ENCODE measurements at places on chromosomes 5 and 9.
A peak's percentile ranks its signal among the peaks of the same experiment; 100 is the strongest.

GRCh38 chr9:34999576-34999975, 10.0 kb downstream of the DNAJB5 start:
- peaks cover 22% of the 10 kb centered on the region for H3K36me3 ChIP-seq
- no peak overlapping the region for H3K4me3 ChIP-seq
- DNase-seq = no peak
- H3K4me1 ChIP-seq = peaks cover 38% of the 10 kb centered on the region
- no peaks in the 10 kb centered on the region for H3K27me3 ChIP-seq

DNA sequence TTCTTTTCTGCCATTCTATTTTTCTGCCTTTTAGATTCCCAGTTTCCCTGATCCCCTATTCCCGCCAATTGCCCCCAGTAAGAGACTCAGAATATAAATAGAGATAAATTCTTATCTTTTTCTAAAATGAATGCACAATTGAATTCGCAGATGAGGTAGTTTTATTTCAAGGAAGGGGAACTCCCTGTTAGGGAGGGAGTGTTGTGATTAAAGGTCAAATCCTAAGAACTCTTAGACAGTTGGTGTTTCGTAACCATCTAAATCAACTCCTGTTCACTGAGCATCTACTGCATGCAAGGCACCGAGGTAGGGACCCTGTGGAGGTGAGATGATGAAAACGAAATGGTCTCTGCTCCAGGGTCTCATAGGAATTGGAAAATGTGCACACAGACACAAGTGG, 7.7 kb upstream of the MAP3K1 start:
- H3K36me3 ChIP-seq = no peaks in the 10 kb centered on the region
- H3K4me3 ChIP-seq = no peak overlapping the region
- H3K4me1 ChIP-seq = no peaks in the 10 kb centered on the region
- DNase-seq = no peak
- no peak overlapping the region for H3K27ac ChIP-seq
- H3K27me3 ChIP-seq = no peaks in the 10 kb centered on the region

DNA sequence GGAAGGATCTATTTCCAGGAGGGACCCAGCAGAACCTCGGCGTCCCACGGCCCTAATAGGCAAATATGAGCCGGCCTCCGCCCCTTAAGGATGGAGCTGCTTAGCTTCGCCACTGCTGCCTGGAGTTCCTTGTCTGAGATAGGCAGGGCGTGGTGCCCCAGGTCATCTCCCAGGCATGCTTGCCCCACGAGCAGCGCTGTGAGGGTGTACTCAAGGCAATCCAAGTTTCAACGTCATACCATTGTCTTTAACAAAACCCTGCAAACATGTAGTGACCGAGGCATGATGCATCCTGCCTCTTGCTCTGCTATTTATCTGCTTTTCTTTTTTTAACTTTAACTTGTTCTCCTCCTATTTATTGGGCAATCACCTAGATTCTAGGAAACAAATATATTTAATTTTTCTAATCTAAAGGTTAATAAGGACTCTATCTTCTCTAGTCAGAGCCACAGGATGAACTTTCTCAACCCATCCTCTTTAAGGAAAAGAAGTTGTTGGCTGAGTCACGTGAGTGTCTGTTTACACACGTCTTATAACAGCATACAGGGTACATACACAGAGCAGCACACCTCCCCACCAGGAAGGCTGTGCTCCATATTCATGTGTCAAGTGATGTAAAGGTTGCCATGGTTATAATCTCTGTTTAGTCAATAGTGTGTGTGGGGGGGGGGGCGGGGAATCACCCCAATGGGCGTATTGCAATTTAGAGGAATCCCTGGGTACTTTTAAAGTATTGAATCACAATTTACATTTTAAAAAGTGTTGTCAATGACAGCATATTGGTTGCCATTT, 27.3 kb upstream of the ZSWIM6 start:
- H3K4me1 ChIP-seq = peaks cover 32% of the 10 kb centered on the region
- peak overlapping the region; percentile 23 for H3K4me3 ChIP-seq
- no peaks in the 10 kb centered on the region for H3K27me3 ChIP-seq
- peak; percentile 18 for DNase-seq

DNA sequence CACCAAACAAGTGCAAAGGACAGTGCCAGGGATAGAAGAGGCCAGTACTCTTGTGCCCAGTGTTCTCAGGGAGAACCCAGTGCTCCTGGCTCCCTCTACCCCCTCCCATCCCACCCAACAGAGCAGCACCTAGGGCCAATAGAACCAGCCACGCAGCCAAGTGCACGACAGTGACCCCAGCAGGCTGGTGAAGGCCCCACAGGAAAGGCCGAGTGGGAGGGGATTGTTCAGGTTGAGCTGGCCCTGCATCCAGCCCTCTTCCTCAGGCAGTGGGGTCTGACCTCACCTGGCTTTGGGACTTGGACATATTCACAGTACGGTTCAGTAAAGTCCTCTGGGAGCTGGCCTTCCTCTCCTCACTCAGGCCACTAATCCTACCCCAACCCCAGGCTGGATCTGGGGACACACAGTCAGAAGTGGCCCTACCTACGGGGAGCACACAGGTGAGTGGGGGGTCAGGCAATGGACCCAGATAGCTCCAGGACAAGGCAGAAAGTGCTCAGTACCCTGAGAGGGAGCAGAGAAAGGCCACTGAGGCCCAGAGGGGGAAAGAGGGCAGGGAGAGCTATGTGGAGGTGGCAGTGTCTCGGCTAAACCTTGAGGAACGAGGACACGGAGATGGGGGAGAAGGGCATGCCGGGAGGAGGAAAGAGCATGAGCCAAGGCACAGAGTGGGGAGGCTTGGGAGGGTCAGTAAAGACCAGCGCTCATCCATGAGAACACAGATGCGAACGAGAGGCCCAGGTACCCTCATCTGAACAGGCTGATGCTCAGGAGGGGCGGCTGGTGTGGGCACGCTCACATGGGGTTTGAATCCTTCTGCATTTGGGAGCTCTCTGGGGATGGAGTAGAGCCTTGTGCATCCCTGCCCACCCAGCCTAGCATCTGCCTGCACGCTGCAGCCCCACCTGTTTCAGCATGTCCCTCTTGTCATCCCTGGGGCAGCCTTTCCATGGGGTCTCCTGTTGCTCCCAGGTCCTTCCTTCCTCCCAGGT, 25.6 kb downstream of the POLR1E start:
- no peak overlapping the region for H3K27ac ChIP-seq
- no peak overlapping the region for H3K4me3 ChIP-seq
- no peaks in the 10 kb centered on the region for H3K4me1 ChIP-seq

DNA sequence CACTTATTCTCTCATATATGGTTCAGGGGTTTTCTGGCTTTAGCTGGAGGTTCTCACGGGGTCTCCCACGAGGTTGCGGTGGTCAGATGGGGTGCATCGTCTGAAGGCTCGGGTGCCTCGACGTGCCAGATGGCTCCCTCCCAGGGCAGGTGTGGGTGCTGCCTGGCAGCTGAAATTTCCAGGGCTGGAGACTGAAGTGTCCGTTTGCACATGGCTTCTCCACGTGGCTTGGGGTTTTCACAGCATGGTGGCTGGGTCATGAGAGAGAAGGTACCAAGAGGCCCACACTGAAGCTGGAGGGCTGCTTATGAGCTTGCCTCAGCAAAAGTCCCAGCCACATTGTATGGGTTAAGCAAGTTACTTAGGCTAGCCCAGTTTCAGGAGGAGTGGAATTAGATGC, 218.6 kb downstream of the AGTPBP1 start:
- H3K27me3 ChIP-seq = peaks cover 39% of the 10 kb centered on the region
- DNase-seq = no peak
- no peaks in the 10 kb centered on the region for H3K36me3 ChIP-seq
- peak overlapping the region; percentile 85 for H3K27ac ChIP-seq
- H3K4me1 ChIP-seq = peaks cover 48% of the 10 kb centered on the region

DNA sequence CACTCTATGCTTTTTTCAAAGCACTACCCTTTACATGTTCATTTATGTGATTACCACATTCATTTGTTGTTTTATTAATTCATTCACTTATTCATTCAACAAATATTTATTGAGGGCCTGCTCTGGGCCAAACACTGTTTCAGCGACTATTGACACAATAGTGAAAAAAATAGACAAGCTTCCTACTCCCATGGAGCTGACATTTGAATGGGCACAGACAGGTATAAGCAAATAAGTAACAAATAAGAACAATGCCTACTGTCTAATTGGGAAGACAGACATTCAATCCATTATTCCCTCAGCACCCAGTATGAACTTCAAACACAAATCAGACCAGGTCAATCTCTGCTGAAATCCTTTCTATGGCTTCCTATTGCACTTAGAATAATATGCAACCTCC, 156.9 kb upstream of the NR3C1 start:
- H3K27me3 ChIP-seq = no peaks in the 10 kb centered on the region
- H3K27ac ChIP-seq = no peak overlapping the region
- H3K36me3 ChIP-seq = no peaks in the 10 kb centered on the region
- peaks cover 26% of the 10 kb centered on the region for H3K4me1 ChIP-seq

DNA sequence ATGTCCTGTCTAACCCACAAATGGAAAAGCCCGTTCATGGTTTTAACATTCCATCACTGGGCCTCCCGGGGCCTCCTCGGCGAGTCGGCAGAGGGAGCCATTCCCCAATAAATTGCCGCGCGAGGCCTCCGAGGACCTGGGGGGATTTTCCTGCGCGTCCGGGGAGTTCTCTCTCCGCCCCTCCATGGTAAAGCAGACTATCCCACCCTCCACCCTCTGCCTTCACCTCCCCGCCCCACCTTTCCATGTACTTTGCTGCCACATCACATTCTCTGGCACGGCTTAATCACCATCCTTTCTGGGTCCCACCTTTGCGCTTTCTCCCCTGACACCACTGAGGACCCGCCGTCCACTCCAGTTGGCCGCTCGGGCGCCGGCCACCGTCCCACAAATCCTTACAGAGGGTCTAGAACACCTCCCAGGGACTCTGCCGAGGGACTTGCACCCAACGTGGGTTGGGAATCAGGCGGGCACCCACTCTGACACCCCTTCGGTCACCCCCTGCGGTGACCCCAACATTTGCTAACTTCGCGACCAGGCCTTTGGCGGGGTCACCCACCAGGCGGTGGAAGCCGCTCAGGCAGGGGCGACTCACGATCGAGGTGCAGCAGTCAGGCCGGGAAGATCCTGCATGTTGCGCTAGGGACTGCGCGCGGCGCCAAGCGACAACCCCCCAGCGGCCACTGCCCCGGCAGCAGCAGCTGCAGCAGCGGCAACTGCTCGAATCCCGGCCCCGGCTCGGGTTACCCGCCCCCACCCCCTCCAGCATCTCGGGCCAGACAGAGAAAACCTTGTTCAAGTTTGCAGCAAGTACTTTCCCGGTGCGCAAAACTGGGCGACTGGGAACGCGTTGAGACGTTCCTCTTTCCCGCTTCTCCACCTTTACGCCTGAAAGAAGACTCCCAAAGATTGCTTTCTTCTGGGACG, at the start of gene MEGF10:
Gene MEGF10 (plus strand): TSS at position 778 of the 927 bp plus-strand sequence. CDS start 40,513 bp downstream, outside the sequence.
- H3K4me1 ChIP-seq = peaks cover 11% of the 10 kb centered on the region
- no peak within 1 kb of the TSS for H3K27ac ChIP-seq
- H3K36me3 ChIP-seq = no peaks in the 10 kb centered on the region
- H3K27me3 ChIP-seq = peaks cover 76% of the 10 kb centered on the region
- no peak for DNase-seq

DNA sequence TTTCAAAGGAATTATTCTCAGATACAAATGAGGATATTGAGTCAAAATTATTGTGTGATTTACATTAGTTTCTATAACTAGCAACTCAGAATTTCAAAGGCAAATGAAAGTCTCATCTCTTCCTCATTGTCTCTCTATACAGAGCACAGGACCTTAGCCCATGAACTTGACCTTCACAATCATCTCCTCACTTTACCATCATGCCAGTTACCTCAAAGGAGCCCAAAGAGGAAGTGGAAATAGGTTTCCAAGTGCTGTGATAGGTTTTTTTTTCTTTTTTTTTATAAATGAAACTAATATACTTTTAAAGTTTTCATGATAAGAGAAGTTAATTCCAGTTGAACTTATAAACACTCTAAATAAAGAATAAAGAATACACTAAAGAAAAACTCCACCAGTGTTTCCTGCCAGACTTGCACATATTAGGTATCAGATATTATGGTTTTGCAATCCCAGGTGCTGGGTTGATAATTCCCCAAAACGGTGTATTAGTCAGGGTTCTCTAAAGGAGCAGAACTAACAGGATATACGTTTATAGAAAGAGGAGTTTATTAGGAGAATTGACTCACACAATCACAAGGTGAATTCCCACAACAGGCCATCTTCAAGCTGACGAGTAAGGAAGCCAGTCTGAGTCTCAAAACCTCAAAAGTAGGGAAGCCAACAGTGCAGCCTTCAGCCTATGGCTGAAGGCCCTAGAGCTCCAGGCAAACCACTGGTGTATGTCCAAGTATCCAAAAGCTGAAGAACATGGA, 50.1 kb upstream of the ADAMTS16 start:
- no peak overlapping the region for H3K27ac ChIP-seq
- no peaks in the 10 kb centered on the region for H3K4me1 ChIP-seq
- no peaks in the 10 kb centered on the region for H3K36me3 ChIP-seq
- no peak overlapping the region for H3K4me3 ChIP-seq
- no peaks in the 10 kb centered on the region for H3K27me3 ChIP-seq

GRCh38 chr9:117882171-117882570, 178.0 kb downstream of the TLR4 start:
- no peak for DNase-seq
- no peaks in the 10 kb centered on the region for H3K36me3 ChIP-seq
- H3K4me3 ChIP-seq = no peak overlapping the region

- no peaks in the 10 kb centered on the region for H3K27me3 ChIP-seq
- H3K4me1 ChIP-seq = no peaks in the 10 kb centered on the region
- no peak overlapping the region for H3K4me3 ChIP-seq
- peak overlapping the region; percentile 7 for H3K27ac ChIP-seq
- no peaks in the 10 kb centered on the region for H3K36me3 ChIP-seq
Measured at GRCh38 chr5:72415616-72416325, 91.4 kb downstream of the ZNF366 start.

- H3K27ac ChIP-seq = no peak overlapping the region
- H3K36me3 ChIP-seq = peaks cover 79% of the 10 kb centered on the region
- DNase-seq = no peak
- H3K27me3 ChIP-seq = no peaks in the 10 kb centered on the region
Measured at GRCh38 chr5:71482132-71482531, 26.7 kb downstream of the BDP1 start.
